NCI-H1417 (cell line): ENCODE measurements at places on chromosomes 2 and 18.
A peak's percentile ranks its signal among the peaks of the same experiment; 100 is the strongest.

GRCh38 chr2:62221141-62221540, 25.2 kb downstream of the B3GNT2 start:
- DNase-seq = no peak

DNA sequence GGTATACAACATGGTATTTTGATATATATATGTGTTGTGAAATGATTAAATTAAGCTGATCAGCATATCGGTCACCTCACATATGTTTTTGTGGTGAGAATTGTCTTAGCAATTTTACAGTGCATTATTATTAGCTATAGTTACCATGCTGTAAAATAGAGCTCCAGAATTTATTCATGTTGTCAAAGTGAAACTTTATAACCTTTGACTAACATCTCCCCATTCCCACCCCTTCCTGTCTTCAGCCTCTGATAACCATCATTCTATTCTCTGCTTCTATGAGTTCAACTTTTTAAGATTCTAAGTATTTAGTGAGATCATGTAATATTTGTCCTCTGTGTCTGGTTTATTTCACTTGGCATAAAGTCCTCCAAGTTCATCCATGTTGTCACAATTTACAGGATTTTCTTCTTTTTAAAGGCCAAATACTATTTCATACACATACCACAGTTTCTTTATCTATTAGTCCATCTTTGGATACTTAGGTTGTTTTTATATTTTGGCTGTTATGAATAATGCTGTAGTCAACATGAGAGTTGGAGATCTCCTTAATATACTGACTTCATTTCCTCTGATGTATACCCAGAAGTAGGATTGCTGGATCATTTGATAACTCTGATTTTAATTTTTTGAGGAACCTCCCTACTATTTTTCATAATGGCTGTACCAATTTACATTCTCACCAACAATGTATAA, 30.3 kb downstream of the NCOA1 start:
- DNase-seq = no peak

DNA sequence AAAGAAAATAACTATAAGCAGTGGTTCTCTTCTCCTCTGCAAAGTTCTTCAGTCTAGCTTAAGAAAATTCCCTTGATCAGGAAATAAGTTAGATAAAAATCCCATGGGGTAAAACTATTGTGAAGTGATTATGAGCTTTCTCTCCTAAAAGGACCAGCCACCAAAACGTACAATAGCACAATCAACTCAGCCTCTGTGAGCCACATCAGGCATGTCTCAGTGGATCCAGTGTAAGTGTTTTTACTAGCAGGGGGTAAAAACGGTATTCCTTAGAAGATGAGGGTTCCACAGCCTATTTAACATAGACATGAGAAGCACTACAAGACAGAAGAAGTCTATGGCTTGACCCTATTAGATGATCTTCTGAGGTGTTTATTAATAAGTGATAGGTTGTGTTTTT, 503.2 kb downstream of the PIK3C3 start:
- no peak for DNase-seq

DNA sequence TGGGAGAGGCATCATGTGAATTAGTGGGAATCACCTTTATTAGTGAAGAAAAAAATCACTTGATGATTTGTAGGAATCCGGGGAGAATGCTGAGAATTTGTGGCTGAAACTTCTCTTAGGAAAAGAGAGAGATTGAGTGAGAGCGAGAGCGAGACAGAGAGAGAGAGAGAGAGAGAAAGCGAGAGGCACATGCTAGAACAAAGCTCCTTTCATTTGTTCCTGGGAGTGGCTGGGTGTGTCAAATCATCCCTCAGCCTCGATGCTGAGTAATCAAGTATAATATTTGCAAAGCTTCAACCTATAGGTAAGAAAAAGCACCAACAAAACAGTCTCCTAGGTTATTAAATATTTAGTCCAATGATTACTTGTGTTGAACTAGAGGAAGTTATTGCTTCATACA, 4.4 kb upstream of the SERPINB5 start:
- no peak for DNase-seq

DNA sequence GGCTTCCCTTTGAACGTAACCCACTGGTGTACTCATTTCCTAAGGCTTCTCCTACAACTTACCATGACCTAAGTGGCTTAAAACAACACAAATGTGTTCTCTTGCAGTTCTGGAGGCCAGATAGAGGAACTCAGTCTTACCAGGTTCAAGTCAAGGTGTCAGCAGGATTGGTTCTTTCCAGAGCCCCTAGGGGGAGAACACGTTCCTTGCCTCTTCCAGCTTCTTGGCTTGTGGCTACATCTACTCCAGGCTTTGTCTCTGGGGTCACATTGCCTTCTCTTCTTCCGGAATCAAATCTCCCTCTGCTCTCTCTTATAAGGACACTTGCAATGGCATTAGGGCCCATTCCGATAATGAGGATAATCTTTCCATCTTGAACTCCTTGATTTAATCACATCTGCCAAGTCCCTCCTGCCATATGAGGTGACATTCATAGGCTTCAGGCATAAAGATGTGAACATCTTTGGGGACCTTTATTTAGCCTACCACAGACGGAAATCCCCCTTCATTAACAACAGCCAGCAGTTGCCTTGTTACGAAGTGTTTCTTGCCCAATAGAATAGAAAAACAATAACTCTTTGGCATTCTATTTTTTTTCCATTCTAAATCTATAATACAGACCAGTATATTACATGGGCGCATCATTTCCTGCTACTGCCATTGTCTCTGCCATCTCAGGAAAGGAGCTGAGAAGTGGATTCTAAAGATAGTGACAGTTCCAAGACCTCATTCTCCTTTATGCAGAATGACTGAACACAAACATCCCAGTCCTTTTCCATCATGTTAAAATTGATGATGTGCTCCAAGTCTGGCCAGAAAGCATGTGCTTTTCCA, 362.0 kb downstream of the ZNF521 start:
- peak; percentile 12 for DNase-seq

GRCh38 chr2:226114436-226114835, 685.2 kb downstream of the IRS1 start:
- no peak for DNase-seq

GRCh38 chr18:45221363-45221762, 393.9 kb upstream of the SLC14A2 start:
- DNase-seq = no peak

- peak; percentile 82 for DNase-seq
These were observed 15.9 kb downstream of the RTP5 start for GRCh38 chr2:241885291-241885945.
